ENCODE measurements at places on chromosomes 5 and 9.

DNA sequence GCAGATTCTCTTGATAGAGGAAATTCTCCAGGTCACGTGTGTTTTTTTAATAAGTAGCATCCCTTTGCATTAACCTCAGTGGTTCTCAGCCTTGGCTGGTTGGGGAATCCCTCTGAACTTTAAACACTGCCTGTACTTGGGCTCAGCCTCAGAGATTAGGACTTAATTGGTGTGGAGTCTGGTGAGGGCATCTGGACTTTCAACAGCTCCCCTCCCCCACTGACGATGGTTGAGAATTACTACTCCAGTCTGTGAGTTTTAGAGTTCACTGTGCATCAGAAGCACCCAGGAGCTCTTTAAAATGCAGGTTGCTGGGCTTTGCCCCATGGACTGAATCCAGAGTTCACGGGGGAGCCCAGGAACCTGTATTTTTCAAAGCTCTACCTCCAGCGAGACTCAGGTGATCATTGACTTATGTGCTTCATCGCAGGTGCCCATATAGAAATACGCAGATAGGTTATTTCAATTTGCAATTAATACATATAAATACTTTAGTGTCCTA, 71.4 kb downstream of the DAPK1 start:
- DNase-seq, result no peak

DNA sequence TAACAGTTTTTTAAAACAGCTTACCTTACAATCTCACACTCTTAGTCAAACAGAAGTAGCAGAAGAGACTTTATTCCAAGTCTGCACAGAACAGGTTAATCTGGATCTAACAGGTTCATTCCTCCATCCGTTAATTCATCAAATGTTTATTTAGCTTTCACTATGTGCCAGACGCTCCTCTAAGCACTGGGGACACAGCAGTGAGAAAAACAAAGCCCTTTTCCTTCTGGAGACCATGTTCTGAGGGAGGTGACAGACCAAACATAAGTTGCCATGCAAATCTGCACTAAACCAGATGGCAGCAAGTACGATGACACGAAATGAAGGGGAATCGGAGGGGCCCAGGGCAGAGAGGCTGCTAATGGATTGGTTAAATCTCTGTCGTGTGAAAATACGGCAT, 17.1 kb upstream of the GLIPR2 start:
- DNase-seq, result no peak

DNA sequence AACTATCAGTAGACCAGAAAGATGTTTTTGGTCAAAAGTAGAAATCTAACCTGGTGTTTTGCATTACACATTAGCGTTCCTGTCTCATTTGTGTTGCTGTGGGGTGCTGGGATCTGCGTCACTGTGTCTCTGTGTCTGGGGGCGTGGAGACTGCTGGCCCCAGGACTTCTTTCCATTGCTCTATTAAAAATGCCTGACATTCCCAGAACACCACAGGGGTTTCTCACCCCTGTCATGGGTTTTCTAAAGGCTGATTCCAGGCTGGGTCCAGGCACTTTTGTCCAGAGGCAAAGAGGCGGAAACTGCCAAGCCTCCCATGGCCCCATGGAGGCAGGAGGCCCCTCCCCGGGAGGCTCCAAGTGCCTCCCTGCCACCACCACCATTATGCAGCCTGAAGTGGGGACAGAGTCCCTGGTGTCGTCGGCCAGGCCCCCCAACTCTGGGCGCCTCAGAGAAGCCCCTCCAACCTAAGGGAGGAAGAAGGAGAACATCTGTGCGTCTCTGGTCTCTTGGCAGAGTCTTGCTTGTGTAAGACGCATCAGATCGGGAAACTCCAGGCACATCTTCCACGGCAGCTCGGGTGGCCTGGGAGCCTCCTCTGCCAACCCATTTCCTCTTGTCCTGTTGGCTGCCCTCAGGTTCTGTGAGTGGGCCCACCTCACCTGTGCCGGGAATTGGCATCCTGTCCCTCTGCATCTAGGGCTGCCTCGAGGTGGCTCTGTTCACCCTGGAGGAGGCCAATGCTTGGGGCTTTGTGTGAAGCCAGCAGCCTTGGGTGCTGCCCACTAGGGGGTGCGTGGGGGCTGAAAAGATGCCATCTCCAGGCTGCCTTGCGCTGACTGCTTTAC, 13.8 kb upstream of the PLEKHG4B start:
- peak; percentile 70 for DNase-seq

GRCh38 chr5:122121479-122122465, 7.6 kb upstream of the ZNF474 start:
- DNase-seq, result peak; percentile 53

- DNase-seq, result no peak
Observed at GRCh38 chr5:128493657-128494329, 44.3 kb downstream of the FBN2 start.

GRCh38 chr5:65261499-65261898, 220.2 kb downstream of the ADAMTS6 start:
- DNase-seq, result no peak

DNA sequence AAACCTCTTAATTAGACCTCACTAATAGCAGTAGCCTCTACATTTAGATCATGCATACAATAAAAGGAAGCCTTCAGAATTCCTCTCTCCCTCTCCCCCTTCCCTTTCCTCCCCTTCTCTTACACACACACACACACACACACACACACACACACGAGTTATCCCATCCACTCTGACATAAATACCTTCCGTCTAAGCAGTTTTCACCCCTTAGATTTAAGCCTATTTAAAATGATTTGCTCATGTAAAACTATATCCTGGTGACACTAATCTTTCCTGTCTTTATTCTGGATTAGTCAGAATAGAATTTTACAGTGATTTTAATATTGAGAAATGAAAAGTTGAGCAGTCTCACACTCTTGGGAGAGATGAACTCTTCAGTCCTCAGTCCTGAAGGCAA, 35.0 kb downstream of the PRELID2 start:
- no peak for DNase-seq

DNA sequence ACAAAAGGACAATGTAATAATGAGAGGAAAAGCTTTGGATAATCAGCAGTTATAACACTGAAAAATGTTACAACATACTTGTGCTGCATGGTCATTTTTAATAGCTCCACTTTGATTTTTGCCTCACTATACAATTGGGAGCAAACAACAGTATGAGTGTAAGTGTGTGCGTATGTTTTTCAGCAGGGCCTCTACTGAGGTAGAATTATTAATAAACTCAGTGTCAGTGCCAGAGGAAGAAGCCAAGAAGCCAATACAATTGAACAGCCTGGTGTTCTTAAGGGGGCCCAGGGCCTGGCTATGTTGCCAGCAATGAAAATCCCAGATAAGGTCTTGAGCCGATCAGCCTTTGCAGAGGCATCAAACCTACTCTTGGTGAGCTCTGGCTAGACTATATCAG, 16.1 kb upstream of the RLN1 start:
- DNase-seq, result no peak

DNA sequence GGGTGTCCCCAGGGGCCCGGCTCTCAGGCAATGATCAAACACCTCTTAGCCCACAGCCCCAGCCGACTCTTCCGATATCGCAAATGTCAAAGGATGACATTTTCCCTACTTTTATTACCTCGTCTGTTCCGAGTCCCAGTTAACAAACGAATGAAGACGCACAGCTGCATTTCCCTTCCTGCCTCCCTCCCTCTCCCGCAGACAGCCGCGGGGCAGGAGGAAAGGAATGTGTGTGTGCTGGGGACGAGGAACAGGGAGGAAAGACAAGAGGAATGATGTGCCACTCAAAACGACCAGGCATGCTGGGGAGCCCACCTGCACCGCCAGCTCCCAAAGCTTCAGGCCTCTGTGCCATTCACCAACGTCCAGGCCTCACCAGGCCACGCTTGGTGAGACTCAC, 125.9 kb upstream of the SARDH start:
- no peak for DNase-seq

DNA sequence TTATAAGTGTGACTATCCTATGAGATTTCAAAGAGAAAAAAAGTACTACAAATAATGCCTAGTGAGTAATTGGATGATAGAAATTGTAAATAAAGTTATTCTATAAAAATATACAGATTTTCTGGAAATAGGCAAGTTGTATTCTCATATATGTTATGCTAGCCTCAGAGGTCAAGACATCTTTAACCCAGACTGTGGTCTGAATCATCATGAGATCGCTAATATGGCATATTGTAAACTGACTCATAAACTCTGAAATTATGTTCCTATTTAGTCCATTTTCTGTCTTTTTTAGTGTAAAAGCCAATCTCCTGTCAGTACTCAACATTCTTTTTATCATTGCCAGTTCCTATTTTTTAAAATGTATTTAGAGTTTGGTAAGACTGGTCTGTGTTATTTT, 14.2 kb downstream of the LOX start:
- peak; percentile 7 for DNase-seq

DNA sequence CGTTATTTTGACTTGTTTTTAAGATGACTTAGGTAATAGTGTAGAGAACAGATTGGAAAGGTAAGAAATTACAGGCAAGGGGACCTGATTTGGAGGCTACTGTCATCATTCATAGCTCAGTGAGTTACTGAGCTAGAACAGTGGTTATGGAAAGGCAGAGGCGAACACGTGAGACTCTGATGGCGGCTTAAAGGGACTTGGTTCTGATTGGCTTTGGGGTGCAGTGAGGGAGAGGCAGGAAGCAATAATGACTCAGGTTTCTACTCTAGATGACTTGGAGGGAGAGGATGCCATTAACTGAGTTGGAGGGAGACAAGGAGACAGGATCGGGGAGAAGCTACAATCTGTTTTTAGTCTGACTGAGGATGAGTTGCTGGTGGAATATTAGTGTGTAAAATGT, 3.0 kb downstream of the F2RL2 start:
- no peak for DNase-seq

- no peak for DNase-seq
Observed at GRCh38 chr5:568809-569208, 43.3 kb upstream of the CEP72 start.

- DNase-seq, result peak; percentile 96
Observed at GRCh38 chr9:134564431-134565170, 77.0 kb upstream of the COL5A1 start.

DNA sequence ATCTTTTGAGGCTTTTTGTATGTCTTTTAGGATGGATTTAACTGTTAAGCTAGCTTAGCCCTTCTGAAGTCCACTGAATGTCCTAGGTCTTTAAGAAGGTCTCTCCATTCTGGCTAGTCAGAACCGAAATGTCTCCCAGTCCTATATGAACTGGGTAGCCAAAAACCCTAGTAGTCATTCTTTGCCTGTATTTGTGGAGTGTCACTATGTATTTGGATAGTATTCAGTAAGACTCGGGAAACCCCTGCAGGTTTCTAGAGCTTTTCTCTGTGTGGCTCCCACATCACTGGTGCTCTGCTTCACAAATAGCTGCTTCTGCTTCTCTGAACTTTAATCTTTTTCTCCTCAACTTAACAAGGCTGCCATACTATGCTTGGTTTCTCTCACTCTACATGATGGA, 68.0 kb downstream of the RIC1 start:
- no peak for DNase-seq

GRCh38 chr5:5941486-5941885, 436.9 kb downstream of the MED10 start:
- no peak for DNase-seq

GRCh38 chr9:130347931-130348330, 82.4 kb downstream of the HMCN2 start:
- DNase-seq, result no peak

DNA sequence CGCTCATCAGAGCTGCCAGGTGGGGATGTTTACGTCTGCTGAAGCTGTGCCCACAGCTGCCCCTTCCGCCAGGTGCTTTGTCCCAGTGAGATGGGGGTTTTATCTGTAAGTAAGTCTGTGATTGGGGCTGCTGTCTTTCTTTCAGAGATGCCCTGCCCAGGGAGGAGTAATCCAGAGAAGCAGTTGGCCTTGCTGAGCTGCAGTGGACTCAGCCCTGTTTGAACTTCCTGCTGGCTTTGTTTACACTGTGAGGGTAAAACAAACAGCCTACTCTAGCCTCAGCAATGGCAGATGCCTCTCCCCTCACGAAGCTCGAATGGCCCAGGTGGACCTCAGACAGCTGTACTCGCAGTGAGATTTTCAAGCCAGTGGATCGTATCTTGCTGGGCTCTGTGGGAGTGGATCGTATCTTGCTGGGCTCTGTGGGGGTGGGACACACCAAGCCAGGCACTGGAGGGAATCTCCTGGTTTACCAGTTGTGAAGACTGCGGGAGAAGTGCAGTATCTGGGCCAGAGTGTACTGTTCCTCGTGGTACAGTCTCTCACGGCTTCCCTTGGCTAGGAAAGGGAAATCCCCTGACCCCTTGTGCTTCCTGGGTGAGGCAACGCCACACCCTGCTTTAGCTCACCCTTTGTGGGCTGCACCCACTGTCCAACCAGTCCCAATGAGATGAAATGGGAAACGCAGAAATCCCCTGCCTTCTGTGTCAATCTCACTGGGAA, 530.1 kb upstream of the DMAC1 start:
- no peak for DNase-seq

DNA sequence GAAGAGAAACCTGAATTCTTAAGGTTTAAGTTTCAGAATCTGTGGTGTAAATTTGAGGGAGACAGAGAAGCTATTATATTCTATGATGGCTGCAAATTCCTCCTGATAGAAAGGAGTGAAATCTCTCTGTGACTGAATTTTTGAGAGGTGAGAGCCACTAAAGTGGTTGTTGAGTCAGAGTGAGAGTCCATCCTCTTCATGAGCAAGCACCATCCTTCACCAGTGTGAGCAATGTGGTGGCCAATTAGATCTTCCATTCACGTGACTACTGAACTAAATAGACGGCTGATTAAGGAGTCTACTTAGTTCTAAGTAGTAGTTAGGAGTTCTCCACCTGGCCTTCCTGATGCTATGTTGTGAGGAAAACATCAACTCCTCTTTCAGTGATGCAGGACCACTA, 147.8 kb upstream of the CCNH start:
- DNase-seq, result no peak

- peak; percentile 84 for DNase-seq
Observed at GRCh38 chr9:21711504-21711903, 90.9 kb upstream of the MTAP start.

DNA sequence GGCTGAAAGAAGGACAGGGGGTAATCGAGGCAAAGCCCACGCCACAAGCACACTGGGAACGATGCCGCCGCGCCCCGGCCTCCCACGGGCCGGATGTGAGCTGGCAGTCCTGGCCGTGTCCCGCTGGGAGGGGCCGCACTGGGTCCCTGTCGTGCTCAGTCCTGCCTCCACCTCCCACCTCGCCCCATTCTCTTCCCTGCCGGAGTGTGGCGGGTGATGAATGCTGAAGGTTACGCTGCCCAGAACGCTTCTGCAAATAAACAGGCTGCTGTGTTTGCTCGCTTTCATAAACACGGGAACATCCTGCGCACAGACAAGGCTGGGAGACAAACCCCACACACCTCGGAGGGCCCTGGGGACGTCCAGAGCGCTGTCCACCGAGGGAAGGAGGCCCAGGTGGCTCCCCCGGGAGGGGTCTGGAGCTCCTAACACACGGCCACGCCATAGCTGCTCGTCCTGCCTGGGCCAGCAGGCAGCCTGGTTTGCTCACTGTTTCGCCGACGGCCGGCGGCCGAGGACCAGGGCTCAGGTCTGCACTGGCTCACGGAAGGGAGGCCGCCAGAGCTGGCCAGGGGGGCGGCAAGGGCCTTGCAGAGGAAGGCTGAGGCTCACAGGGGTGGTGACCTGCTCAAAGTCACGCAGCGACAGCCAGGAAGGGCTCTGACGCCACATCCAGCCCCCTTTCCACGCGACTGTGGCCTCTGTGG, 2.3 kb downstream of the DNLZ start:
- no peak for DNase-seq

Measured in M059J (cell line).